ENCODE measurements at places on chromosomes 5 and 9.

DNA sequence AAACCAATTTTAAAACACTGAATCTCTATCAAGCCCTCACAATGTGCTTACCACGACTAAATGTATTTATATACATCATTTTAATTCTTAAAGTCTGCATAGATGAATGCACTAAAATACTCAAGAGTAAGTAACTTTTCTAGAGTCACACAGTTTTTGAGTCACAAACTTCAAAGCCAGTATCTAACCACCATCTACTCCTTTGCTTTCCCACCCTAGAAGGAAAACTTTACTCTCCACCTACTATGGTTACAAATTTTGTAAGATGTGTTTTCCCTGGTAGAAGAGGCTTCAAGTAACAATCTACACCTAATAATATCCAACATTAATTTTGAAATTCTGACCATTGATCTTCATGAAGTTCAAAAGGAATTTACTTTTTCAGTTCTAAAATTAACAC is 18.7 kb downstream of the ZFAND5 start:
- no peak for DNase-seq

DNA sequence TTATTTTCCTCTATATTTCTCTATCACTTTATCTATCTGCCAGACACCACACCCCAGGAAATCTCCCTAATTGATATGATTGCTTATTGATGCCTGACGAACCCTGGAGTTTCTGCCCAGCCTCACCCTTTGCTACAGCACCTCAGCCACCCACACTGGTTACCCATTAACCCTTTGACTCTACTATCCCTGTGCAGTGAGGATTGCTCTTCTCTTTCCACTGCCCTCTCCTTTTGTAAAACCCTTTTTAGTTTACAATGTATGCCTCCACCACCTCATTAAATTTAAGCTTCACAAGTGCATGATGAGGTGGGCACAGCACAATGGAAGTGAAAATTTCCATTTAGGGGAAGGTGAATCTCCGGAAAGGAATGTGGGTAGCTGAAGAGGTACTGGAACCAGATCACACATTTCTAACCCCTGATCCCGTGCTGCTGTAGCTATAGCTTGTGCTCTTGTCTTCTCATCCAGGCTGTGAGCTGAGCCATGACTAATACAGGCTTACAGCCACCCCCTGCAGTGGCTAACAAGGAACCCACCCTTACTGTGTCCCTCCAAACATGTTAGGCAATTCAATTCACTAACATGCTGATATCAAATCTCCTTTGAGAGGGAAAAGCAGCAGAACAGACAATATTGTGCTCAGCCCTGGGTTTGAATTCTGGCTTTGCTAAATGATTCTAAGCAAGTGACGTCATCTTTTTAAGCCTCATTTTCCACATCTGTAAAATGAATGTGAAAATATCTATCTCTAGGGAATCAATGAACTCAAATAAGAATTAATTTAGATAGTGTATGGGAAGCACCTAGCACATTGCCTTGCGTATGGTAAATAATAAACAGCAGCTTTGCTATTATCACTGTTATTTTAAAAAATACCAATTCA is 186.9 kb upstream of the TRIM32 start:
- DNase-seq, result no peak

DNA sequence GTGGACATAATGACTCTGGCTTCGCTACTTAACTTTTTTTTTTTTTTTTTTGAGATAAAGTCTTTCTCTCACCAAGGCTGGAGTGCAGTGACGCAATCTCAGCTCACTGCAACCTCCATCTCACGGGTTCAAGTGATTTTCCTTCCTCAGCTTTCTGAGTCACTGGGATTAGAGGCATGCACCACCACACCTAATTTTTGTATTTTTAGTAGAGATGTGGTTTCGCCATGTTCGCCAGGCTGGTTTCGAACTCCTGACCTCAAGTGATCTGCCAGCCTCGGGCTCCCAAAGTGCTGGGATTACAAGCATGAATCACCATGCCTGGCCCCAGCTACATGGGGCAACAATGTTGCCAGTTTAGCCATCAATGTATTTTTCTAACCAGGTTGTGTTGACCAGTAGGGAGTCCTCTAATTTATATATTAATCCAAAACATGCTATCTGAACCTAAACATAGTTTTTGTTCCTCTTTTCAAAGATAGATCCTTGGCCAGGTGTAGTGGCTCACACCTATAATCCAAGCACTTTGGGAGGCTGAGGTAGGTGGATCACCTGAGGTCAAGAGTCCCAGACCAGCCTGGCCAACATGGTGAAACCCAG is 120.3 kb upstream of the LHFPL2 start:
- no peak for DNase-seq

GRCh38 chr9:91725651-91726050 is 224.4 kb downstream of the ROR2 start:
- DNase-seq, result no peak

GRCh38 chr5:168311061-168311566 is 19.7 kb downstream of the WWC1 start:
- peak; percentile 6 for DNase-seq

GRCh38 chr9:34070606-34071324 is 22.1 kb upstream of the UBAP2 start:
- no peak for DNase-seq
